ENCODE measurements at places on chromosomes 7 and 10.

DNA sequence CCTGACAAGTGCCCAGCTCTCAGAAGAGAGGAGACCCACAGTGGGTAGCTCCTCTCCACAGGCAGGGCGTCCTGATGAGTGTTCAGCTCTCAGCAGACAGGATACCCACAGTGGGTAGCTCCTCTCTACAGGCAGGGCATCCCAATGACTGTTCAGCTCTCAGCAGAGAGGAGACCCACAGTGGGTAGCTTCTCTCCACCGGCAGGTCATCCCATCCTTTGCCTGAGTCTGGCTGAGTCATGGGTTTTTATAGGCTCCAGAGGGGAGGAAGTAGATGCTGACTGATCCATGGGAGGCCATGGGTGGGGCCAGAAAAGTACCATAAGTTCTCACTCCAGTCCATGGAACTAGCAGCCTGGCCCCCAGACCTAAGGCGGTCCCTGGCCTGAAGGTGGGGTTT, 18.5 kb downstream of the CFAP70 start:
- H3K4me3 ChIP-seq: no peak overlapping the region
- H3K4me1 ChIP-seq: no peaks in the 10 kb centered on the region
- no peaks in the 10 kb centered on the region for H3K27me3 ChIP-seq

GRCh38 chr10:4473977-4474376, 352.0 kb upstream of the AKR1E2 start:
- no peaks in the 10 kb centered on the region for H3K27me3 ChIP-seq
- no peak overlapping the region for H3K4me3 ChIP-seq
- no peaks in the 10 kb centered on the region for H3K36me3 ChIP-seq
- H3K4me1 ChIP-seq: no peaks in the 10 kb centered on the region
- no peak overlapping the region for H3K27ac ChIP-seq
- no peak for DNase-seq

GRCh38 chr10:72315054-72315453, 39.7 kb downstream of the DNAJB12 start:
- H3K36me3 ChIP-seq: no peaks in the 10 kb centered on the region
- no peak for DNase-seq
- peak overlapping the region; percentile 70 for H3K27ac ChIP-seq
- no peak overlapping the region for H3K4me3 ChIP-seq

GRCh38 chr7:22911889-22912288, 89.2 kb upstream of the TOMM7 start:
- H3K27ac ChIP-seq: no peak overlapping the region
- H3K27me3 ChIP-seq: no peaks in the 10 kb centered on the region
- H3K36me3 ChIP-seq: no peaks in the 10 kb centered on the region
- no peaks in the 10 kb centered on the region for H3K4me1 ChIP-seq
- no peak overlapping the region for H3K4me3 ChIP-seq

- H3K27ac ChIP-seq: no peak overlapping the region
- H3K4me1 ChIP-seq: no peaks in the 10 kb centered on the region
- H3K36me3 ChIP-seq: no peaks in the 10 kb centered on the region
Observed at GRCh38 chr7:8236780-8237407, 25.1 kb downstream of the ICA1 start.

GRCh38 chr7:112010994-112011393, 195.2 kb downstream of the DOCK4 start:
- no peak overlapping the region for H3K4me3 ChIP-seq
- DNase-seq: no peak
- no peaks in the 10 kb centered on the region for H3K36me3 ChIP-seq
- H3K4me1 ChIP-seq: no peaks in the 10 kb centered on the region

DNA sequence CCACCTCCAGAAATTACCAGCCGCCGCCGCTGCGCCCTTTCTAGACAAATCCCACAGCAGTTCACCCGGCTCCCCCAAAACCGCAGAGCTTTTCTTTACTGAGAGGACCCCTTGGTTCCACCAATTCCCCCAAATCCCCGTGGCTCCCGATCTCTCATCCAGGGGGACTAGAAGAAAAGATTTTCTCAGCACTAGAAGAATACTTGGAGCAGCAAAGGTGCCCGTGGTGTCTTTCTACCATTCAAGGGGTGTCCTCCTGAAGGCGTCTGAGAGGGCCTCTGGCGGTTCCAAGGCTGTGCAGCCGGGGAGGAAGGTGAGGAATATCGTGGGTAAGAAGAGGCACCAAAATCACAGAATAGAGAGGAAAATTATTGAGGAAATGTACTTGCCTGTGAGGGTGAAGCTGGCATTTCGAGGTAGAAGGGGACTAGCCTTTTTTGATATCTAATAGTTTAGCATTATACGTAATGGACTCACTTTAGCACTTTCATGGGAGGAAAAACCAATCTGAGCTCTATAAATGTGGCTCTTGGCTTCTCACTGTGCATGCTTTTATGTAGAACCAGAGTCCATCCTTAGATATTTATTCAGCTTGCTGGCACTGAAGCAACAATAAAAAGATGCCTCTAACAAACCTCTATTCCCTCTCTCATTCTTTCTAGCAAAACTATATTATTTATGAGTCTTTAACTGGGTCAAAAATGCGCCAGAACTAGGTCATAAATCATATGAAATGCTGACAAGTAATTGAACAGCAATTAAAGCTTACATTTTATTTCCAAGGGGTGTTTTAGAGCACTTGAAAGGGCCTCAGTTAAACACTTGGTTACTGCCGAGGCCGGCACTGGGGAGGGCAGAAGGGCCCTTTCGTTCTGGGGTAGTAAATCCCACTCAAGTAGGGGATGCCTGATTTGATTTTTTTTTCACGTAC, 13.8 kb upstream of the HOXA2 start:
- peak overlapping the region; percentile 51 for H3K27ac ChIP-seq
- H3K36me3 ChIP-seq: no peaks in the 10 kb centered on the region
- no peaks in the 10 kb centered on the region for H3K4me1 ChIP-seq
- H3K27me3 ChIP-seq: no peaks in the 10 kb centered on the region
- DNase-seq: no peak

DNA sequence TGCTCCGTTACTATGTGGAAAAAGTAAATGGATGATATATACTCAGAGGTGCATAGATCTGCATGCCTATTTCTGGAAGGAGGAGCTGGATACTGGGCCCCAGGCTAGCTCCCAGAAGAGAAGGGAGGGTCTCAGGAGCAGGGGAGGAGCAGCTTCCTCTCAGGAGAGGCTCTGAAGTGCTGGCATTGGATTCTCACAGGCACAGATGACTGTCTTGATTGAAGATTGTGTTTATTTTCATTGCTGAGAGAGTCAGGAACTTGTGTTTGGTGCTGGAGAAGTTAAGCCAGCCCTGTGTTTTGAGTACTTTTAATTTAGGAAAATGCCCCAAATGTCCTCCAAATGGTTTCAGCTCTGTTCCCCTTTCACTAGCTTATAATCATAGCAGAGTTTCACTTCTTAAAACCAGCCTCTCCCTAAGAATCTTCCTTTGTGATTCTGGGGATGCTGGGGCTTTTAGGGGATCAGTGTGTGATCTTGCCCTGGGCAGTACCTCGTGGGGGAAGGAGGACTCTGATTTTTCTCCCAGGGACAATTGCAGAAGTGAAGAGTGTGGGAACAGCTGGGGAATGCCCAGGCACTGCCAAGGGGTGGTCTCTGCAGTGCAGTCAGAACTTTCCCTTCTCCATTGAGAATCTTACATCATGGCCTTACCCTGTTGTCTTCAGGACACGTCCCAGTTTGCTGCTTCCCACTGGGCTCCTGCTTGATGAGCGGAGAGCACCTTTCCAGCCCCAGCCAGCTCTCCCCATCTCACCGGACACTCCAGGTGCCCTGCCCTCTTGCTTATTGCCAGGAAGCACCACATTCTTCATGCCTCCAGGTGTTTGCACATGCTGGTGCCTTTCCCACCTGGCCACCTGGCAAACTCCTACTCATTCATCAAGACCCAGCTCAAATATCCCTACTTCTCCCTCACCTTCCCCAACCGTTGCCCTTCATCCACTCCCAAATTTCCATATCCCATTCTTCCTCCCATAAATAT, 102.8 kb downstream of the ARHGAP22 start:
- no peak overlapping the region for H3K4me3 ChIP-seq
- no peak for DNase-seq
- no peaks in the 10 kb centered on the region for H3K4me1 ChIP-seq
- H3K27me3 ChIP-seq: no peaks in the 10 kb centered on the region
- no peaks in the 10 kb centered on the region for H3K36me3 ChIP-seq
- no peak overlapping the region for H3K27ac ChIP-seq

DNA sequence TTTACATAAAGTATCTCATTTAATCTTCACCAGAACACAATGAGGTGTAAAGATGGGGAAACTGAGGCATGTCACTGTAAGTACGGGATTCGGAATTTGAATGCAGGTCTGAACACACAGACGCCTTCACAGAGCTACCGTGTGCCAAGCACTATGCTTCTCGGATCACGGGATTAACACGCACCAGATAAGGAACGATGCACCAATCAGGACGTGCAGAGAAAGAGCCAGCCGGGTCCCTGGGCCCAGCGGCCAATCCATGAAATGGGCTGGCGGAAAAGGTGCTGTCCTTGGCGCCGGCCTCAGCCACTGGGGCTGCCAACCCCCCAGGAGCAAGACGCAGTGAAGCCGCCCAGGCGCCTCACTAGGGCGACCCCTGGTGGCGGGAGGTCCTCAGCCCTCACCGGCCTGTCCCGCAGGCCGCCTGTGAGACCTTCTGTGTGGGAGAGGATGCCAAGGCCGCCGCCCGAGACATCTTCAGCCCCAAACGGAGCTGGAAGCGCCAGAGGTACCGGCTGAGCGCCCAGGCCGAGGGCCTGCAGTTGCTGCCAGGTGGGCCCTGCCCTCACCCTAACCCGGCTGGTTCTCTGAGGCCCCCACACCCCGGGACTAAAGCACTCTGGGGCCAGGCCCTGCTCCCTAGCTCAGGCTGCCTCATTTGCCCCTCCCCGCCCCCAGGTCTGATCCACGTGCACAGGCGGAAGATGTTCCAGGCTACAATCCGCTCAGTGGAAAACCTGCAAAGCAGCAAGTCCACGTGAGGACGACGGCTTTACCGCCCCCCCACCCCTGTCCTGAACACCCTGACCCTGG, 15.6 kb downstream of the ATG9B start:
- H3K4me3 ChIP-seq: peak overlapping the region; percentile 39
- H3K4me1 ChIP-seq: no peaks in the 10 kb centered on the region
- no peaks in the 10 kb centered on the region for H3K36me3 ChIP-seq
- H3K27ac ChIP-seq: peak overlapping the region; percentile 39

DNA sequence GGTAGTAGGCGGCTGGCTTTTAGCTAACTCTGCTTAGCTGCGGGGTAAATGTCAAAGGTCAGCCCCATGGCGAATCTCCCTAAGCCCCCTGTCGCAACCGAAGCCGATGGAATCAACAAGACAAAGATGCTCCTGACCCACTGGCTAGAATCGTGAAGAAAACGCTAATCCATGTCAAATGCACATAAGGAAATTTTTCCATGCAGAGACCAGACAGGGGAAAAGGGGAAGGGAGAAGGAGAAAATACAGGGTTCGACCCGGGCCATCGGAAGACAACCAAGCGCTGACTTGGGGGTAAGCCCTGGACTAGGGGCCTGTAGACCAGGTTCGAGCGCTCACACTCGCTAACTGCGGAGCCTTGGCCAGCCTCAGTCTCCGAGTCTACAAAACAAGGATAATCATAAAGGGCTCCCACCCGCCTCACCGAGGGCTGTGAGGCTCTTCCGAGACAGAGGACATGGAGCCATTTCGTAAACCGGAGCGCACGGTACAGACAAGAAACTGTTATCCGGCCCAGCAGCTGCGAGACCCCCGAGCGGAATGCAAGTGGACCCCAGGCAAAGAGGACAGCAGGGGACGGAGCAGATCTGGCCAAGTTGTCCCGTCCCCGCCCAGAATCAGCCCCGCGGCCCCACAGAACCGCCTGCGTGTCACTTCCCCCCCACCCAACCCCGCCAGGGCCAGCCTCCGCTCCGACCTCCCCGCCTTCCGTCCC, 507 bp downstream of the SAR1A start:
- DNase-seq: no peak
- peaks cover 3% of the 10 kb centered on the region for H3K4me1 ChIP-seq
- peaks cover 10% of the 10 kb centered on the region for H3K36me3 ChIP-seq
- H3K27me3 ChIP-seq: no peaks in the 10 kb centered on the region
- peak overlapping the region; percentile 94 for H3K27ac ChIP-seq
- peak overlapping the region; percentile 85 for H3K4me3 ChIP-seq

DNA sequence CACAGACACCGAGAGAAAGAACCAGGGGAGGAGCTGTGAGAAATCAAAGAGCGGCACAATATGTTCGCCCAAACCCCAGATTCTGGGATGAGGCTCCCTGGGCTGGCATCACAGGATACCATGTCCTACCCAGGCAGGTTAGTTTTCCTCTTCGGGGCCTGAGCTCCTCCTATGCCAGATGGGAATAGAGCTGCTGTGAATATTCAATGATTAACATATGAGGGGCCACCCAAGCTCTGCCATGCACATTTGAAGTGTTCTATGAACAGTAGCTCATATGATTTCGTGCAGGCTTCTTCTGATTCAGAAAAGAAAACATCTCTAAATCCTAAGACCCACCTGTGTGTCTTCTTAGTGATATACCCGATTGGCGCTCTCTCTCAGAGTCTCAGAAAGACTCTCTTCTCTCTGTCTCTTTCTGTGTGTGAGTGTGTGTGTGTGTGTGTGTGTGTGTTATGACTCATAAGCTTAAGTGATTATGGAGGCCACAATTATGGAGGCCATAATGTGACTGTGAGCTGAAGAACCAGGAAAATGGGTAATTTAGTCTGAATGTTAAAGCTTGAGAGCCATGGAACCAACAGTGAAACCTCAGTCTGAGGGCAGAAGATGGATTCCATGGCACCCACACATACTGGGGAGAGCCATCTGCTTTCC, 220.5 kb downstream of the KLF6 start:
- no peak overlapping the region for H3K27ac ChIP-seq
- no peaks in the 10 kb centered on the region for H3K4me1 ChIP-seq
- H3K4me3 ChIP-seq: no peak overlapping the region

GRCh38 chr10:50605269-50605950, 18.3 kb downstream of the SGMS1 start:
- no peaks in the 10 kb centered on the region for H3K27me3 ChIP-seq
- DNase-seq: no peak
- no peaks in the 10 kb centered on the region for H3K4me1 ChIP-seq

GRCh38 chr10:4022473-4022872, 237.5 kb upstream of the KLF6 start:
- DNase-seq: no peak
- H3K4me1 ChIP-seq: no peaks in the 10 kb centered on the region
- no peaks in the 10 kb centered on the region for H3K36me3 ChIP-seq
- no peak overlapping the region for H3K4me3 ChIP-seq

DNA sequence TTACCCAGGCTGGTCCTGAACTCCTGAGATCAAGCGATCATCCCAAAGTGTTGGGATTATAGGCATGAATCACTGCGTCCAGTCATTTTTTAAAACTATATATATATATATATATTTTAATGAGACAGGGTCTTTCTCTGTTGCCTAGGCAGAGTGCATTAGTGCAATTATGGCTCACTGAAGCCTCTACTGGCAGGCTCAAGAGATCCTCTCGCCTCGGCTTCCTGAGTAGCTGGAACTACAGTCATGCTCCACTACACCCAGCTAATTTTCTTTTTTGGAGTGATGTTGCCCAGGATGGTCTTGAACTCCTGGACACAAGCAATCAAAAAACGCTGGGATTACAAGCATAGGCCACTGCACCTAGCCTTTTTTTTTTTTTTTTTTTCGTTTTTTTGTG, 55.3 kb upstream of the KAT6B start:
- no peak for DNase-seq
- H3K27ac ChIP-seq: no peak overlapping the region
- H3K4me3 ChIP-seq: no peak overlapping the region
- H3K27me3 ChIP-seq: no peaks in the 10 kb centered on the region
- no peaks in the 10 kb centered on the region for H3K36me3 ChIP-seq
- no peaks in the 10 kb centered on the region for H3K4me1 ChIP-seq

Data from Peyer's patch (tissue), 4 donors.